T follicular helper cell (primary cell): ENCODE measurements at places on chromosomes 16 and 17.

DNA sequence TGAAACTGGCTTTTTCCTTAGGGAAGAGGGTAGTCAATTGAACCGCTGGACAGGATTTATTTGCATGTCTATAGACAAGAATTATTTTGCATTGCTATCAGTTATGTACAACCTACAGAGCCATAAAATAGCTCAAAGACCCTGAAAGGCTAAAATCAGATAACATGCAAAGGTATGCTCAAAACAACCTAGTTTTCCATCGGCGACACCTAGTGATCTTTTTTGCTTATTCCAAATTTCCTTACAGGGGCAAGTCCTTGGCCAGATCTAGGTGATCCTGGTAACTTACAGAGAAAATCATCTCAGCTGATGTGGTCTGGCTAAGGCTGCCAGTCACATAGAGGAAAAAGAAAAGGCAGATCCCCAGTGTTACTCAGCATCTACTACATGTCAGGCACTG lies 141.2 kb upstream of the RPL38 start:
- DNase-seq, result no peak

GRCh38 chr16:88806491-88807111 lies 3.0 kb downstream of the CDT1 start:
- DNase-seq, result no peak

- DNase-seq, result no peak
Measured at GRCh38 chr16:2436110-2436509, 6.9 kb downstream of the CCNF start.

- no peak for DNase-seq
Measured at GRCh38 chr17:78355701-78356100, 4.2 kb downstream of the SOCS3 start.

DNA sequence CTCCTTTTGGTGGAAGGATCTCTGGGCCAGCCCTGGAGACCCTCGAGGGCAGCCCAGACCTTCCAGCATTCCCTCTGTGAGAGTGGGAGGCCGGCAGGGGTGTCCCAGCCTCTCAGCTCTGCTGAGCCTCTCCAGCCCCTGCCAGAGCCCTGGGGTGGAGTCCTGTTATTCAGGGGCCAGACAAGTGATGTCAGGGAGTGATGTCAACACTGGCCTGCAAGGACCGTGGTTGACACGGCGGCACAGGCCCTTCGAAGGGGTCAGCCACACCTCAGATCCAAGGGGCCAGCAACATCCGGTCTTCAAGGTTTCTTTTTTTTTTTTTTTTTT lies 231.2 kb downstream of the KATNIP start:
- DNase-seq, result no peak

GRCh38 chr17:78240839-78241238 lies 9.4 kb downstream of the TMEM235 start:
- no peak for DNase-seq

DNA sequence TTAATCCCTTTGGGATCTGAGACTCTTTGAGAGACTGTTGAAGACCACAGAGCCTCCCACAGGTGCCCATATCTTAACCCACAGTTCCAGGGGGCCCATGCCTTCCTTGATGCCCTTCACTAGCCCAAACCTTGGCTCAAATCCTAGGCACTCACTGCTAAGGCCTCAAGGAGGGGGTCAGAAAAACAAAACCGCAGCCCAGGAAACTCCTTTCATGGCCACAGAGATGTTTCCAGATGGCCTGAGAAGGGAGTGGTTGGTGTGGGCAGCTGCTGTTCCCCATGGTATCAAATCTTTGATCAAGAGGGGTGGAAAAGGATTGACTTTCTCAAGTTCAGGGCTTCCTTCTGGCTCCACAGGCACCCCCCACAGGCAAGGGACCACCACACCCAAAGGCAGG lies 44.7 kb downstream of the CDH1 start:
- no peak for DNase-seq

- no peak for DNase-seq
Measured at GRCh38 chr17:30251931-30252330, 16.4 kb upstream of the SLC6A4 start.

- no peak for DNase-seq
Measured at GRCh38 chr17:51238255-51238887, 21.5 kb downstream of the MBTD1 start.

- no peak for DNase-seq
Measured at GRCh38 chr17:1961189-1961588, 63.9 kb downstream of the RTN4RL1 start.

- DNase-seq, result no peak
Measured at GRCh38 chr17:42000413-42001133, 16.7 kb downstream of the DNAJC7 start.

- DNase-seq, result no peak
Measured at GRCh38 chr17:19301274-19301951, 61.1 kb downstream of the B9D1 start.

GRCh38 chr16:47028767-47029377 lies 55.4 kb upstream of the DNAJA2 start:
- DNase-seq, result no peak

- DNase-seq, result no peak
Measured at GRCh38 chr17:72953621-72954020, 138.9 kb downstream of the SLC39A11 start.

DNA sequence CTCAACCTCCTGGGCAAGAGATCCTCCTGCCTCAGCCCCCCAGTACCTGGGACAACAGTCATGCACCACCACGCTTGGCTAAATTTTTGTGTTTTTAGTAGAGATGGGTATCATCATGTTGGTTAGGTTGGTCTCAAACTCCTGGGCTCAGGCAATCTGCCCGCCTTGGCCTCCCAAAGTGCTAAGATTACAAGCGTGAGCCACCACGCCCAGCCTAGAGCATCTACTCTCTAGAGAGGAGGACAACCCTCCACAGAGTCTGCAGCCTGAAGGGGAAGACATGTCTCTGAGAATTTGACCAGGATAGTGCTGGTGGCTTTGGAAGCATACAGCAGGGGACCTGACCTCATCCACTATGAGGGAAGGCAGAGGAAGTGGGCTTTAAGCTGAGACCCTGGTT lies 4.7 kb upstream of the GRB2 start:
- no peak for DNase-seq

GRCh38 chr17:76735006-76735405 lies 2.1 kb downstream of the SRSF2 start:
- DNase-seq, result no peak

DNA sequence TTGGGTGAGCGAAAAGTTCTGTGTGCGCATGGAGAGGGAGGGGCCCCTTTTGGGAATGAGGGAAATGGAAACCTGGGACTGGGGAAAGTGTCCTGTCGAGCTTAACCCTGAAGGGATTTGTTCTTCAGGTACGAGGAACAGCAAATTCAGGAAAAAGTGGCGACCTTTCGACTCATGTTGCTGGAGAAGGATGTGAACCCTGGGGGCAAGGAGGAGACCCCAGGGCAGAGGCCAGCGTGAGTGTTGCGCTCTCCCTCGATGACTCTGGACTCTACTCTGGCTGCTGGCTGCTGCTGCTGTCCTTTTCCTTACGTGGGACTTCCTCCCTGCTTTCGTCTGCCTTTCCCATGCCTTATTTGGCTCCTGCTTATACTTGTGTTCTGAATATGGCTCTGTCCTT lies 4.9 kb downstream of the SRRM2 start:
- no peak for DNase-seq

DNA sequence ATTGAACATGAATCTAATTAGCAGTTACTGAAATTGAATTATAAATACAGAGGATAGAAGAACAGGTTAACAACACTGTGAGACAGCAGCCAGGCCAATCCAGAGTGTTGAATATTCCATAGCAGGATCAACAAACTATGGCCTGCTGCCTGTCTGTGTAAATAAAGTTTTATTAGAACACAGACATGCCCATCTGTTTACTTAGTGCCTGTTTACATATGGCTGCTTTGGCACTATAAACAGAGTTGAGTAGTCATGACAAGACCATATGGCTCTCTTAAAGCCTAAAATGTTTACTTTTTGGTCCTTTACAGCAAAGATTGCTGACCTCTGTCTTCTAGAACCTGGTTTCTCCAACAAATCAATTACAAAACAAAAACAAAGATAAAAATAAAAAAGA lies 115.4 kb upstream of the CDC42EP4 start:
- no peak for DNase-seq

GRCh38 chr17:65864394-65864793 lies 302.9 kb upstream of the AXIN2 start:
- no peak for DNase-seq

DNA sequence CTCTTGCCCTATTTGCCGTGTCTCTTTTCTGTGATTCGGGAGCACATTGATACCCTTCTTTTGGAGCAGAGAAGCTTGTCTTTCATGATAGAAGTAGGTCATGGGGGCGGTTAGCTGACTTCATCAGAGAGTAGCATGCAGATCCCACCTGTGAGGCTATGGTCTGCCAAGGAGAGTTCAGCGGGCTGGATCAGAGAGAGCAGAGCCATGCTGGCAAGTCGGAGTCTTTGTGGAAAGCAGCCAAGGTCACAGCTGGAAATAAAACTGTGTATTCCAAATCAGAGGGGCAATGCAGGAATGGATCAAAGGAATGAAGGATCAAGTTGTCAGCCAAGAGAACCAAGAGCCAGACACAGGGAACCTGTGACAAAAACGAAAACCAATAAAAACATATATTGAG lies 595.9 kb downstream of the WWOX start:
- no peak for DNase-seq

GRCh38 chr16:30060346-30060745 lies 5.2 kb upstream of the ALDOA start:
- no peak for DNase-seq

DNA sequence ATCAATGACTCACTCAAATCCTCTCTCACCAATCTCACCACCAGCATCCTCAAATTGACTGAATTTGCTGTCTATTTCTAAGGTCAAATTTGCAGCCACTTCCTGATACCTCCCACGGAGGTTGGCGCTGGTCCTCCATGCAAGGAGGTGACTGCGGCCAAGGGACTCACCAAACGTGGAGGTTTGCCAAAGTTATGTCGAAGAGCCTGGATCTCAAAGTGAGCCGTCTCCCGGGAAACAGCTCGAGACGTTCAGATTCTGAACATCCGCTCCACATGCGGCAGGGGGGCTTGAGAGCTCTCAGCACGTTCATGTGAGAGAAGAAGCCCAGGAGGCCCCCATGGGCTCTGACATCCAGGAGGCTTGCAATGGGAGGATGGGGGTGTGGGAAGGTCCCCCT lies 22.6 kb downstream of the LGALS3BP start:
- no peak for DNase-seq

GRCh38 chr17:50863221-50863843 lies 2.8 kb downstream of the TOB1 start:
- no peak for DNase-seq

DNA sequence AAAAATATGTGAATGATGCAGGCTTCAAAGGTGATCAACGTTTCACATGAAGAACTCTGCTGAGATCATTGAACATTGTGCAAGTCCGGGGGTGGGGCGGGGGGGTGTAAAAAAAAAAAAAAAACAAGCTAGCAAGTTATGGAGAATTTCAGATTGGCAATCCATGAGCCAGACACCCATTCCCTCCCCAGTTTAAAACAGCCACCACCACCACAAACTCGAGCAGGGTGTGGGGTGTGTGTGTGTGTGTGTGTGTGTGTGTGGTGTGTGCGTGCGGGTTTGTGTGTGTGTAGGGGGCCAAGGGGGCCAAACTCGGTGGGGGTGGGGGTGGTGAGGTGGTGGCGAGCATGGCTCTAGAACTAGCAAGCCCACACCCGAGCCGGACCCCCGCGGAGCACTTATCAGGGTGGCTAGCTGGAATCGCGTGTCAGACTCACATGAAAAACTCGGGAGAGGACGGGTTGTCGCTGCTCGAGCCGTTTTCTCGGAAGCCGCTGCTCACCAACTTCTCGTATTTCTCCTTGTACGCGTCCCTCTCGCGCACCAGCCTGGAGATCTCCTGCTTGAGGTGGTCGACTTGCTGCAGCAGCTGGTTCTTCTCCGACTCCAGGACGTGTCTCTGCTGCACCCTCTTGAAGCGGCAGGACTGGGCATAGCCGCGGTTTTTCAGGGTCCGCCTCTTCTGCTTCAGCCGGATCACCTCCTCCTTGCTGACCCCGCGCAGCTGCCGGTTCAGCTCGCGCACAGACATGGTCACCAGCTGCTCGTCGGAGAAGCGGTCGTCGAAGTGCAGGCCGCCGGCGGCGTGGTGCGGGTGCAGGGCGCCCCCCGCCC lies 2.0 kb downstream of the MAF start:
- DNase-seq, result peak; percentile 33

DNA sequence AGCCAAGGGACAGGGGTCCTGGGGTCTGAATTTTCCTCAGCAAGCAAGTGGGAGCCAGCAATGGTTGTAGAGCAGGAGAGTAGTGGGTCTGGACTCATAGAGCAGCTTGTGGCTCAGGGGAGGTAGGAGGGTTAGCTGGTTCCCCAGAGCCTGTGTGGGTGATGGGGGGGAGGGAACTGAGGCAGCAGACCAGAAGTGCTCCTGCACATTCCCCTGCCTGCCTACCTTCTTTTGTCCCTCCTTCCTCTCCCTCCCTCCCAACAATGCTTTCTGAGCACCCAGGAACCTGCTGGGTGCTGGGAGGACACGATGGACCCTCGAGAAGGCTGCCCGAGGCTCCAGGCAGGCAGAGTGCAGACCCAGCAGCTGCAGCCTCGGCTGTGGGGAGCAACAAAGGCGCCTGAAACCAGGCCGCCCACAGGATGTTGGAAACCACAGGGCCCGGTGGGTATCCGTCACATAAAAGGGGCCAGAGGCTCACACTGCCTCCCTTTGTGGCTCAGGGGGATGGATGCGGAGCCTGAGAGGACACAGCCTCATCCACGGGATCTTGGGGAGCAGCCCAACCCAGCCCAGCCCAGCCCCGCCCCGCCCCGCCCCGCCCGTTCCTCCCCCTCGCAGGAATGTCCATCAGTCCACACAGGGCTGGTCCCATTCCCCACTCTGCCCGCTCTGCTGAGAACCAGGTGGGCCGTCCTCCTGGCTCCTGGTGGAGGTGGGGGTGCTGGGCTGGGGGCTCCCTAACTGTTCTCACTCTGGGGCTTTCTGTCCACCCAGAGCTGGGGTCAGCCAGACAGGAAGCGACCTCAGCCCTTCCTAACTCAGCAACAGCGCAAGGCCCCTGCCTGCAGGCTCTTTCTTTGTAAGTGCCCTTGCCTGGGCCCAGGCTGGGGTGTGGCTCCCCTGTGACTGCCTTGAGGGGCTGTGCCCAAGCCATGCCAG lies 1.7 kb upstream of the NLRC3 start:
- no peak for DNase-seq

GRCh38 chr17:17512866-17513265 lies 16.7 kb upstream of the RASD1 start:
- no peak for DNase-seq

GRCh38 chr16:87831421-87832136 lies 37.7 kb downstream of the SLC7A5 start:
- no peak for DNase-seq

DNA sequence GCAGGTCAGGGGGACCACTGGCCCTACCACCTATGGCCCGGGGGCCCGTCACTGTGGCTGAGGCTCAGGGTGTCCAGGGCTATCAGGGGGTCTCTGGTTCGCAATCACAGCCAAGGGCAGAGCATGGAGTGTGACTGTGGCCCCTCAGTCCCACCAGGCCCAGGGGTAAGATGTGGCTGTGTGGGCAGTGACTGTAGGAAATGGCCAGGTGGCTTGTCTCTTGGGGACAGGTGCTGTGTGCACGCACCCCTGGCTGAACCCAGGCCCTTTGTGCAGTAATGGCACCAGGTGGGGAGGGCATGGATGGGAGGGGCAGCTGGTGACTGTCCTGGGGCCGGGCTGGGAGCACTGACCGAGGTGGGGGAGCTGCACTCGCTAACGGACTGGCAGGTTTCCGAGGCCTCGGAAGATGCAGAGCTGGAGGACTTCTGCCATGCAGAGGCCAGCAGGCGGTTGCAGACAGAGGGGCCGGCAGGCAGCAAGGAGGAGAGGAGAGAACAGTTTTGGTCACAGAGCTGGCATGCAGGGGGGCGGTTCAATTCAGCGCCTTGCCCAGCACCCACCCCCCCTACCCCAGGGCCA lies 18.8 kb downstream of the IL34 start:
- no peak for DNase-seq

GRCh38 chr17:4387137-4387536 lies 20.7 kb upstream of the UBE2G1 start:
- DNase-seq, result no peak
